ENCODE measurements at places on chromosomes 5 and 9.

DNA sequence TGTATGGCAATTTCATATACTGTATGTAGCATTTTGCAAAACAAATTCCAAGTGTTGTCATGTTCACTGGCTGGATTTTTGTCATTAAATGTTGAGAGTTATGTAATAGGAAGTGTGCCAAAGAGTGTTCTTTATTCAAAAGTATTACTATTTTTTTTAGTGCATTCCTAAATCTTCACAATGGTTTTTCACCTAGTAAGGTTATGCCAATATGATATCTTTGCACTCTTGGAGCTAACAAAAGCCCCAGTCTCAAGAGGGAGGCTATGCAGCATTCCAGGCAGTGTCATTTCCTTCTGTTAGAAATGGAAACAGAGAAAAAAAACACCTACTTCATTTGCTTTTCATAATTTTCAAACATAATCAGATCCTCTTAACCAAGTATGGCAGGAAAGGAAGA lies 5.1 kb upstream of the SSBP2 start:
- no peak for DNase-seq

GRCh38 chr9:121073038-121073437 lies 1.7 kb upstream of the CNTRL start:
- DNase-seq, result no peak

DNA sequence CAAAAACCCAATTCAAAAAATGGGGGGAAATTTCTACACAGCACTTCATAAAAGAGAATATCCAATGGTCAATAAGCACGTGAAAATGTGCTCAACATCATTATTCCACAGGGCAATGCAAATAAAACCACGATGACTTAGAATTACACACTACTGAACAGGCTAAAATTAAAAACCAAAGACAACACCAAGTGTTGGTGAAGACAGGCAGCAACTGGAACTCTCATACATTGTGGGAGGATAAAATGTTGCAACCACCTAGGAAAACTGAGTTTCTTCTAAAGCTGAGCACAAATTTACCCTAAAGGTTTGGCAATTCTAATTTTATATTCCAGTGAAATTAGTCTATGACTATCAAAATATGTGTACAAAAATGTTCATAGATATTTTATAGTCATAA lies 9.5 kb downstream of the GIN1 start:
- DNase-seq, result no peak

DNA sequence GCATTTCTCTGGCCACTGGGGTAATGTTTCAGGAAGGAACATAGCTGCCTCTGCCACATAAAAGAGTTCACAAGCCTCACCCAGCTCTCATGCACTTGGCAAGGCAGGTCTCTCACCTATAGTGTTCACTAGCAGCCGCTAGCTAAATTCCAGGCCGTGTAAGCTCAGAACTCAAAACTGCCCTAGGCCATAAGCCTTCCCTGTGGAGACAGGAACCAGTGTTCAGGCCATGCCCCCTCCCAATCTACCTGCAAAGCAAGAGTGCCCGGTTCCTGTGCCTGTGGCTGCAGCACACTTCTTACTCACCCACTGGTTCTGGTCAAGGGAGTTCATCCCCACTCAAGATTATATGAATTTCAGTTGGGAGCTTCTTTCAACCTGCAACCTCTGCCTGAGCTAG lies 60.7 kb upstream of the ZNF169 start:
- no peak for DNase-seq

- DNase-seq, result no peak
Measured at GRCh38 chr5:134736173-134736812, 2.1 kb upstream of the CAMLG start.

GRCh38 chr9:132800038-132800648 lies 77.9 kb downstream of the AK8 start:
- DNase-seq, result peak; percentile 28

DNA sequence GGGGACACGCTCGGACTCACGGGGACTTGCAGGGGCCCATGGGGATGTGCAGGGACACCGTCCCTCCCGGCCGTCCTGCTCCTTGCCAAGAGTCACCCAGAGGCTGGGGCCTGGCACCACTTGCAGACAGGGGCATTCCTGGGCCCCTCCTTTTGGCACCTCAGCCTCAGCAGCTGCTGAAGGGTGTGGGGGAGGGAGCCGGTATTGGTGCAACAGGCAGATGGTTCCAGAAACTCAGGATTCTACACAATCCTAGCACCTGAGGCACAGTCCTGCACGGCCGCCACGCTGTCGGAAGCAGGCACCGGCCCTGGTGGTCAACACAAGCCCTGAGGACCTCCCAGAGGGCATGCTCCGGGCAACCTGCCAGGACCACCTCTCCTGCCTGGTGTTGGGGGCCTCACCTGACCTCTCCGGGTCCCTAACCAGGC lies 19.3 kb upstream of the SLC12A7 start:
- no peak for DNase-seq

DNA sequence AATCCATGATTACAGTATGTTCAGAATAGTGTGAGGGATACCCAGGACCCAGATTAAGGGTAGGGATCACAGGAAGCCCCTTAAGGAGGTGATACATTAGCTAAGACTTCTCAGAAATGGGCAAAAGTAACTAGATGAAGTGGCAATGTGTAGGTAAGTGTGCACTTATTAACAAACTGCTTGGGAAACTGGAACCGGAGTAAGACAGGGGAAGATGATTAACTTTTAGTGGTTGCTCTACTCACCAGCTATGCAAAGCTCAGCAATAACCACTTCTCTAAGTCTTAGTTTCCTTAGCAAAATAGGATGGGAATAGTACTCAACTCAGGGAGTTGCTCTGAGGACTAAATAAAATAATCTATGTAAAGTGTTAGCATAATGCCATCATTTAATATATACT lies 182.2 kb downstream of the MCTP1 start:
- DNase-seq, result no peak

DNA sequence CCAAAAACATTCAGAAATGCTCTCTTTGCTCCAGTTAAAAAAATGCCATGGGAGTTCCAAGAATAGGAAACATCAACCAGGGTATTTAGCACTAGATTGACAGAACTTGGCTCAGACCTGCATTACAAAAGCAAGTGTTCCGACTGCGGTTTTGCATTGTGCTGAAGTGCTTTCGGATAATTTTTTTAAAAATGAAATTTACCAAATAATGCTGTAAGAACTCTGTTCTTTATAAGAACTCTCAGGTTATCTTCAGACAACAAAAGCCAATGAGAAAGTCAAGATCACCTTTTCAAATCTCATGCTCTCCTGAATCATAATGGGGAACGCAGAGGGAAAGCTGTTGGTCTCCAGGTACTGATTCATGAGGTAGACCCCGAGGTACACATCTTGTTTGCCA lies 483 bp upstream of the PLPP6 start:
- no peak for DNase-seq

DNA sequence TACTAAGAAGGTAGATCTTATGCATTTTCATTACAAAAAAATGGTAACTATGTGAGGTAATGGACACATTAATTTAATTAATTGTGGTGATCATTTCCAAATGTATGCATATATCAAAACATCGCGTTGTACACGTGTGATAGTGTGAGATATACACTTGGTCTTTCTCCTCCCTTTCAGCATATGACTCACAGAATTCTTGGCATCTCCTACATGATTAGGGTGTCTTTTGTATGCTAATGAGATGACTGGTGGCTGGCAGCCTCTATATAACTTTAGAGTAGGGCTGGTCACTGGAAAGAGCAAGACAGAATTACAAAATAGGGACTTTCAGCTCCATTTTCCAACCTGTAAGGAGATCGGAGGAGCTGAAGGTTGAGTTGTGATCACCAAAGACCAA lies 1167.6 kb downstream of the CDH12 start:
- DNase-seq, result no peak

GRCh38 chr9:107824556-107824955 lies 335.0 kb upstream of the KLF4 start:
- DNase-seq, result no peak

GRCh38 chr5:179345183-179345432 lies 153 bp downstream of the ADAMTS2 start:
- no peak for DNase-seq

DNA sequence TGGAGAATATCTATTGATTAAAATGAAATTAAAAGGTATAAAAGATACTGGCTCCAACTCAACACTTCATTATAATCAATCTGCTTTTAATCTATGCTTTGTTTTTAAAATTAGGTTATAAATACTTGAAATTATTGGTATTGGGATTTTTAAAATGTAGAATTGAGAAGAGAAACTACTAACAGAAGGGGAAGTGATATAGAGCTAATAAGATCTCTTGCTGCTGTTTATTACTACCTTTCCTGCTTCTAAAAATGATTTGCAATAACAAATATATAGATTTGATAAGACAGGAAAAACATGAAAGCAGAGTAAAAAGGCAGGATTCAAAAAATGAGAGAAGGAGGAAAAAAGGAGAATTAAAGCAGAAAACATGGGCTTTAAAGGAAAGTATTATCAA lies 209.3 kb upstream of the NREP start:
- no peak for DNase-seq

DNA sequence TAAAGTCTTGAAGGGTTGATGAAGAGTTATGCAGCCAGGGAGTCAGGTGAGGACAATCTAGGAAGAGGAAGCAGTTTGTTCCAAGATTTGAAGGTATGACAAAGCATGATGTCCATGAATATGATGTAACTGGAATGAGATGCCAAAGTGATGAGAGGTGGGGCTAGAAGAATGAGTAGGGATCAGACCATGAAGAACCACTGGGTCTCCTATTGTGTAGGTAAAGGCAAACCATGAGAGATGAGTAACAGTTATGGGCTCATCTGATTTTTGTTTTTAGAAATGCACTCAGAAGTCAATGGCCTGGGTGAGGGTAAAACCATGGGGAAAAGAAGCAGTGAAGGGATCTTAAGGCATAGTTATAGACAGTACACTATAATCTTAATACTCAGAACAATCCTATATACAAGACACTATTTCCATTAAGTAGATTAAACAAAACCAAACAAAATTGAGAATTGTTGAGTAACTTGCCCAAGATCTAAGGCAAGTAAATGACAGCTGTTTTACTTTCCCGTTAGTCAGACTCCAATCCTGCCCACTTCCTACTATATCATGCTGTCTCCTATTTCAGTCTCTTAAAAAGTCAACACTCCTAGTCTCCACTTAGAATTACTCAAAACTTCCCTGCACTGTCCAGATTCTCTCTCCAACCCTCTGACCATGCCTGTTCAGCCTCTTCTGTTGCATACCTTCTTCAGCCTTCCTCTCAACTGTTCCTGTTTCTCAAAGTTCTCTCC lies 393.8 kb upstream of the MEF2C start:
- no peak for DNase-seq

DNA sequence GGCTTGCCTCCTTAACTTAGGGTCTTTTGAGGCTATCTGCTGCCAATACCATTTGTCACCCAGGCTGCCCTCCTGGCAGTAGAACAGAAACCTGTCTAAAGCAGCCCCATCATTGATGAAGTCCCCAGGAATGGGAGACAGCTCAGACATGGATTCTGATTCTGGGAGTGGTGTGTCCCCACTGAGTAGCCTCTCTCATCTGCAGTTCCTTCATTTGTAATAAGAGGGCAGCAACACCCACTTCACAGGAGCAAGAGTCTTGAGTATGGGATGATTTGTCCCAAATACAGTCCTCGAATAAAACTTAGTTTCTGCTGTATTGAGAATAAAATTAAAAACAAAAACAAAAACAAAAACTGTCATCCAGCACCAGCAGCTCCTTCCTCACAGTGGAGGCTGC lies 167.6 kb downstream of the ASTN2 start:
- DNase-seq, result no peak

GRCh38 chr9:1929722-1930244 lies 85.4 kb upstream of the SMARCA2 start:
- DNase-seq, result no peak
